HepG2 (cell line): ENCODE measurements at places on chromosomes 7 and 10.

DNA sequence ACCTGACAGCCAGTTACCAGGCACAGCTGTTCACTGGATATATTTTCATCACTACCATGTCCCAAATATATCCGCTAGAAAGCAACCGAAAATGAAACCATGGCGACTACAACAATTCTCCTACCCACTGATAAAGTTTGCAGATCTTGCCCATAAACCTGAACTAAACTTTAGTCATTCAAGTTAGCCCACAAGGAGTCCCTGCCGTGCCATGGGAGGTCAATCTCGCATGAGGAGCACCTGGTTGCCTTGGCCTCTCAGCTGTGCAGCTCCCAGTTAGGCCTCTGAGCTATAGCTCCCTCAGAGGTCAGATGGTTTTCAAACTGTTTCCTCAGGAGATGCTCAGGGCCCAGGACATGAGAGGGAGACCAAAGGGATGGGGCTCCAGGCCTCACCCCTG, 211.1 kb upstream of the RNF32 start:
- no peak overlapping the region for H3K27ac ChIP-seq
- no peaks in the 10 kb centered on the region for H3K36me3 ChIP-seq
- H3K27me3 ChIP-seq = peaks cover 2% of the 10 kb centered on the region; the same call in 1 of the 2 replicates
- H3K4me3 ChIP-seq = no peak overlapping the region
- H3K4me1 ChIP-seq = no peaks in the 10 kb centered on the region

- no peak overlapping the region for H3K27ac ChIP-seq
- DNase-seq = no peak
- no peaks in the 10 kb centered on the region for H3K27me3 ChIP-seq
- no peak overlapping the region for H3K4me3 ChIP-seq
- no peaks in the 10 kb centered on the region for H3K36me3 ChIP-seq
Measured at GRCh38 chr7:129468087-129468486, 33.9 kb downstream of the STRIP2 start.

- no peaks in the 10 kb centered on the region for H3K36me3 ChIP-seq
- DNase-seq = no peak
- no peaks in the 10 kb centered on the region for H3K4me1 ChIP-seq
- no peaks in the 10 kb centered on the region for H3K27me3 ChIP-seq
- no peak overlapping the region for H3K27ac ChIP-seq
Measured at GRCh38 chr10:128186959-128187787, 61.0 kb upstream of the MKI67 start.

- no peaks in the 10 kb centered on the region for H3K4me1 ChIP-seq
- no peaks in the 10 kb centered on the region; the same call in 1 of the 2 replicates for H3K27me3 ChIP-seq
- H3K4me3 ChIP-seq = no peak overlapping the region
- DNase-seq = no peak
- H3K27ac ChIP-seq = no peak overlapping the region
- H3K36me3 ChIP-seq = no peaks in the 10 kb centered on the region
Measured at GRCh38 chr7:1854866-1855724, 185.0 kb downstream of the ELFN1 start.

GRCh38 chr10:26438534-26439341, 597 bp downstream of the APBB1IP start:
- peaks cover 2% of the 10 kb centered on the region; the same call in 1 of the 2 replicates for H3K27me3 ChIP-seq
- H3K36me3 ChIP-seq = no peaks in the 10 kb centered on the region
- no peaks in the 10 kb centered on the region for H3K4me1 ChIP-seq
- no peak overlapping the region for H3K4me3 ChIP-seq
- no peak for DNase-seq

DNA sequence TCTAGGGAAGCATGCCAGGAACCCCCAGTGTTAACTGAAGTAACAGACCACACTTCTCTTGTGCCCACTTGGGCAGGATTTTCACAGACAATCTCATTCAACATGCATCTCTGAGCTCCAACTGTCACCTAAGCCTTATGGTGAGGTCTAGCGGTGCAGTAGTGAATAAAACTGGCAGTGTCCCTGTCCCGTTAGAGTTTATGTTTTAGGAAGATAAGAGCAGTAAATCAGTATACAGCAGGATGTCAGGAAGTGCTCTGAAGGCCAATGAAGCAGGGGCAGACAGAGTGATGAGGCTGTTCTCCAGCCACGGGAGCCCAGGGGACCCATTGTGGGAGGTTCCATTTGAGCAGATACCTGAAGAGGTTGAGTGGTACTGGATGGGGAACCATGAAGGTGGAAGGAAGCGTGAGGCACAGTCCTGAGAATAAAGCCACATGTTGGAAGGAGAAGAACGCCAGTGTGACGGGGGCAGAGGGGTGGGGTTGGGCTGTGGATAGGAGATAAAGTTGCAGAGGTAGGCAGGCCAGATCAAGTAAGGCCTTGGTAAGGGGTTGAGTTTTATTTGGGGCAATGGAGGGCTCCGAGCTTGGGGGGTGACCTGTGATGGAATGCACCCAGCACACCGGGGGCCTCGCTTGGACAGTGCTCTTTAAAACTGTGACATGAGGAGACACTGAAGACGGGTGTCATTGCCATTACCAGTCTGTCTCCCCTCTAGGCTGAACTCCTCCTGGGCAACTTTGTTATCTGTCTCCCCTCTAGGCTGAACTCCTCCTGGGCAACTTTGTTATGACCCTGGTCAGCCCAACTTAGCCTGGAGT, 6.6 kb downstream of the GDF10 start:
- DNase-seq = no peak
- H3K36me3 ChIP-seq = no peaks in the 10 kb centered on the region
- no peaks in the 10 kb centered on the region for H3K4me1 ChIP-seq
- H3K27me3 ChIP-seq = peaks cover 2% of the 10 kb centered on the region; the same call in 1 of the 2 replicates
